Activated T-helper 17 cell treated with anti-CD3 and anti-CD28 coated beads, Interleukin-2, amount 50 U/mL, for 72 hours (primary cell): ENCODE measurements at places on chromosomes 13 and 19.
A peak's percentile ranks its signal among the peaks of the same experiment; 100 is the strongest.

DNA sequence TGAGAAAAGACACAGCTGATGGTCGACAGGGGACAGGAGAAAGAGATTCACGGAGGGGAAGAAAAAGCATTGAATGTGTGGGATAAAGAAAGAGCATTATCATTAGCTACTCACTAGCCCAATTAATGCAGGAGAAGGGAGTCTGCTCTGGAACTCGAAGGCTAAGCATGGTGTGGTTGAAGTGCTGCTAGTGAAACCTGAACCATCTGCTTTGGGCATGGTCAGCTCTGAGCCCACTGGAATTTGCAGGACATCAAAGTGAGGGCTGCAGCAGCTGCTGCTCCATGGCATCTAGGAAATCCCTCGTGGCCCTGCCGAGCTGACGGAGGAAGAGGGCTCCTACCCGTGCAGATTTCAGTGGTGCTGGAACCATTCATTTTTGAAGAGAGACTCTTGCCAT is 320.3 kb downstream of the ATP8A2 start:
- no peak for ATAC-seq

GRCh38 chr19:6059396-6059947 is 50.8 kb downstream of the RFX2 start:
- no peak for ATAC-seq

GRCh38 chr13:79379274-79379673 is 26.8 kb downstream of the RBM26 start:
- no peak for ATAC-seq

GRCh38 chr19:28575816-28576215 is 637.1 kb downstream of the UQCRFS1 start:
- ATAC-seq = no peak

GRCh38 chr19:6030214-6030507 is 52.2 kb upstream of the RANBP3 start:
- ATAC-seq = peak; percentile 91

- no peak for ATAC-seq
Observed at GRCh38 chr19:55132453-55133129, 15.2 kb upstream of the PPP1R12C start.

DNA sequence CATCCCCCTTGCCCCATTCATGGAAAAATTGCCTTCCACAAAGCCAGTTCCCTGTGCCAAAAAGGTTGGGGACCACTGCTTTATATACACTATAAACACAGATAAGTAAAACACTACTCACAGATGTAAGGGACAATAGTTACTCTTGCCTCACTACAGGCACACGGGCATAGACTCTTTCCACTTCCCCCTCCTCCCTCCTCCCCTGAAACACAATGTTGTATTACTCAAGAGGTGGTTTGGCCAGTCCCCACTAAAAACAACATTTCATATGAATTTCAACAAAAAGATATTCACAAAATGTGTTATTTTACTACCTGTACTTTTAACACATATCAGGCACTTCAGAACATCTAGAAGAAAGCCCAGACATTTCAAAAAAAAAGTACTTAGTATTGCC is 45.1 kb downstream of the EPSTI1 start:
- ATAC-seq = no peak

- no peak for ATAC-seq
Observed at GRCh38 chr19:33767898-33768413, 28.7 kb upstream of the KCTD15 start.

- no peak for ATAC-seq
Observed at GRCh38 chr13:31528176-31528575, 211.2 kb upstream of the RXFP2 start.

- ATAC-seq = no peak
Observed at GRCh38 chr19:2186071-2186846, 22.5 kb downstream of the DOT1L start.

- ATAC-seq = no peak
Observed at GRCh38 chr13:114264886-114265611, 16.4 kb upstream of the UPF3A start.

GRCh38 chr13:108674771-108675170 is 45.4 kb downstream of the MYO16 start:
- ATAC-seq = no peak

DNA sequence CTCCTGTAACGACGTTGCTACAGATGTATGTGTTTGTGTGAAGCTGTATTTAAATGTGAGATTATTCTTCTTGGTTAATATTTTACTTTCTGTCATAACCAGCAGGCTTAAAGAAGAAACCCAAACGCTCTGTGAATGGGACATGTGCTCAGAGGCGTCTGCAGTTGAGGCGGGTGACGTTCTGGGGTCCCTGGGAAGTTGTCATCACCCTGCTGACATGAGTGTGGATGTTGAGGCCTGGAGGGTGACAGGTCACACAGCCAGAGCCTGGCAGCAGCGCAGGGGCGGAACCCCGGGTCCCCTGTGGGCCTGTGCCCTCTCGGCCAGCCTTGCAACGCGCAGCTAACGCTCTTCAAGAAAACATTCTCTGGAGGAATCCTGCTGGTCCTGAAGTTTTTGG is 16.6 kb downstream of the RASA3 start:
- no peak for ATAC-seq

- ATAC-seq = peak; percentile 91
Observed at GRCh38 chr13:114339857-114340534, 25.7 kb downstream of the CHAMP1 start.

DNA sequence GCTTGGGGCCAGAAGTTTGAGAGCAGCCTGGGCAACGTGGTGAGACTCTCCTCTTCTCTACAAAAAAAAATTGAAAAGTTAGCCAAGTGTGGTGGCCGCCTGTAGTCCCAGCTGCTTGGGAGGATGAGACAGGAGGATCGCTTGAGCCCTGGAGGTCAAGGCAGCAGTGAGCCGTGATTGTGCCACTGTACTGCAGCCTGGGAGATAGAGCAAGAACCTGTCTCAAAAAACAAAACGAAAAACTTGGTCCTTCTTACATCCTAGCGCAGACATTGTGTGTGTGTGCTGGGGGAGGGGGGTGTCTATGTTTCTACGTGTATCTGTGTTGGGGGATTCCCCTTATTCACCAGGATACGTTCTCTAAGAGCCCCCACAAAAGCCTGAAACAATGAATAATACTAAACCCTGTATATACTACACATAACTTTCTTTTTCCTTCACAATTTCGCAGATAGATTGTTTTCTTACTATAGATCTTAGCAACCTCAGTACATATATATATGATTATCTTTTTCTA is 7.9 kb downstream of the AXL start:
- ATAC-seq = no peak

DNA sequence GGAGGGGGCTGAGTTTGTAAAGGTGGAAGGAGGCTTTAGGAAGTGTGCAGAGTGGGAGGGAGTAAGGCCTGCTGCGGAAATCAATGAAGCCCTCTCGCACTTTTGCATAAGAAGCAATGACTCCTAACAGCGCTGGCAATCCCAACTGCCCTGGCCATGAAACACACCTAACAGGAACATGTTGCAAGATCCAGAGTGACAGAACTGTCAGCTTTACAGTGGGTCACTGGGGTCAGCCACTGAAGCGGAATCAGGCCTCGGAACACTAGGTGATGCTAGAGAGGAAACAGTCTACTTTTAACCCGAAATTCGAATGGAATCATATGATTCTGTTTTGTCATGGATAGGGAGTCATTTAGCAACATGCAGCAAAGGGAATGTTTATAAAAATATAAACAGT is 54.4 kb downstream of the FGF14 start:
- no peak for ATAC-seq

GRCh38 chr19:56076498-56076897 is 44.6 kb downstream of the ZNF787 start:
- no peak for ATAC-seq

GRCh38 chr13:89740994-89741685 is 1606.3 kb upstream of the MIR17HG start:
- no peak for ATAC-seq
